Sigmoid colon (tissue), 7 donors: ENCODE measurements at places on chromosomes 5 and 9. TPM values are rescaled to one million over a fixed set of nuclear protein-coding genes. Genes with fewer than 3 reads are reported as not detected.

- no peaks in the 10 kb centered on the region for H3K27me3 ChIP-seq
- H3K4me3 ChIP-seq, result no peak overlapping the region
- H3K4me1 ChIP-seq, result no peaks in the 10 kb centered on the region
- H3K36me3 ChIP-seq, result no peaks in the 10 kb centered on the region
- no peak for DNase-seq
Observed at GRCh38 chr9:28714188-28714587, 1140.9 kb upstream of the C9orf72 start.

DNA sequence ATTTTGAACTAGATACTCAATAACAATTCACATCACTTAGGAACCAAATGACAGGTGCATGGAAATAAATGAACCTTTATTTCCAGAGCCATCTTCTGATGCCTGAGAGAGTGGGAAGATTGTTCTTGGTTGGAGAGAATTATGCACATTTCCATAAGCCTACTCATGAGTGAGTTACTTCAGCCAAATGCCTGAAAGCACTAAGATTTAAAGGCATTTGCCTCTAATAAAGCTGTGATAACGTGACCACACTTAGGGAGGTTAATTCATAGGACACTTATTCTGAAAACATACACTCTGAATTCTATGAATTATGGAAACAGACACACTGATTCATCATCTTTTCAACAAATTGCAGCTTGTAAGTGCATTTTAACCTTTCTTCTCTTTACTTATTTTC lies 40.0 kb downstream of the KCTD16 start:
- H3K27me3 ChIP-seq, result peaks cover 20% of the 10 kb centered on the region
- no peaks in the 10 kb centered on the region for H3K4me1 ChIP-seq
- no peak overlapping the region for H3K4me3 ChIP-seq
- H3K27ac ChIP-seq, result no peak overlapping the region
- H3K36me3 ChIP-seq, result no peaks in the 10 kb centered on the region
- no peak for DNase-seq

DENND1A gene
- 12.8 TPM for total RNA-seq

BNC2 gene
- 195 TPM for total RNA-seq

GRCh38 chr5:178236679-178237078 lies 4.1 kb upstream of the PHYKPL start:
- no peak for DNase-seq
- H3K36me3 ChIP-seq, result no peaks in the 10 kb centered on the region
- peaks cover 6% of the 10 kb centered on the region for H3K4me1 ChIP-seq
- no peak overlapping the region for H3K4me3 ChIP-seq

- peak overlapping the region; percentile 86 for H3K27ac ChIP-seq
- H3K36me3 ChIP-seq, result no peaks in the 10 kb centered on the region
- peak overlapping the region; percentile 76 for H3K4me3 ChIP-seq
Observed at GRCh38 chr5:56817263-56818014, 2.1 kb downstream of the MAP3K1 start.

DNA sequence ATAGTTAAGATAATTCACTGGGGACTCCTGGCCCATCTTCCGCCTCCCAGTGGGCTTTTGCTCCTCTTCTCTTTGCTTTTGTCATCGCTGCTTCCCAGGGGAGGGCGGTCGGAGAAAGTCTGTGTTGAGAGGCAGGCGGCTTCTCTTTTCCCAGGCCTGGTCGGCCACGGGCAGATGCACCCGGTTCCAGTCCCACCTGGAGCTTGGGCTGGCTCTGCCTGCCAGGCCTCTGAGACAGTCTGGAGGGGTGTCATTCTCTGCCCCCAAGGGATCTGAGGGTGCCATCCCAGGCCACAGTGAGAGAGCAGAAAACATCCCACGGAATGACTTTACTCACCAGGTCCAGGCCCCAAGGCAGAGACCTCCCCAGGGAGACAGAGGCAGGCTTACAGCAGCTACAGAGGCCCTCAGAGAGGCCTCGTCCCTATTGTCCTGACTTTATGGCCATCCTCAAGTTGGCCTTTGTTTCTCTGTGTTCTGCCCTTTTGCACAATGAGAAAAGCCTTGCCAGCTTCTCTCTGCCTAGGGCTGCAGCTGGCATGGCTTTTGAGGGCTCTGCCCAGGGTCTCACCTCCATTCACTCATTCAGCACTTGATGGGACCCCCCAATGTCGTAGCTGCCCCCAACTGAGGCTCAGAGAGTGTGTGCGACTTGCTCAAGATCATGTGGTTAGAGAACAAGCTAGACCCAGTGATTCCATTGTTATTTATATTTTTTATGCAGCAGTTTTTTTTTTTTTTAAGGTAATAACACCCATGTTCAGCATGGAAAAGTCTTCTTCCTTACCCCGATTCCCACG lies 44.2 kb upstream of the BOD1 start:
- H3K4me1 ChIP-seq, result no peaks in the 10 kb centered on the region
- H3K4me3 ChIP-seq, result no peak overlapping the region
- no peak for DNase-seq
- H3K36me3 ChIP-seq, result no peaks in the 10 kb centered on the region

DNA sequence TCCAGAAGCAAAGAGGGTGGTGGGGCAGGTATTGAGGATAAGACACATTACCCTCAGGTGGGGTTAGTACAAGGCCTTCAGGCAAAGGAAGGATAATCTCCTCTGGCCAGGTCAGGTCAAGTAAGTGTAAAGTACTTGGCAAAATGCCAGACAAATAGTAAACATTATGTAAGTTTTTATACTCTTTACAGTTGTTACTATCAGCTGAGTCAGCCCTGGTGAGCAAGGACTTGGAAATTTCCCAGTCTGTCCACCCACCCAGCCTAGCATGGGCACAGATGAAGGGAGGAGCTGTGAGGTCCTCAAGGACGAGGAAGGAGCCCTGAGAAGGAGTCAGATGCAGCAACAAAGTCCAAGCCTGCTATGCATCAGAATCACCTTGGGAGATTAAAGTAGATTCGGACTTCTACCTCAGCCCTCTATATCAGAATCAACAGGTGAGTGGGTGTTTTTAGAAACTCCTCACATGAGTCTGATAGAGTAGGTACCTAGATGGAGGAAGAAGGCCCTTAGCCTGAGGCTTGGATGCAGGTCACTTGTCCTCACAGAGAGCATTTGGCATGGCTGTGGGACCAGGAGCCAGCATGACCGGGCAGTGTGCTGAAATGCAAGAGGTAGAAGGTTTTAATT lies 50.2 kb upstream of the BARX1 start:
- DNase-seq, result no peak
- no peaks in the 10 kb centered on the region for H3K36me3 ChIP-seq
- H3K27me3 ChIP-seq, result no peaks in the 10 kb centered on the region
- H3K4me1 ChIP-seq, result no peaks in the 10 kb centered on the region

DNA sequence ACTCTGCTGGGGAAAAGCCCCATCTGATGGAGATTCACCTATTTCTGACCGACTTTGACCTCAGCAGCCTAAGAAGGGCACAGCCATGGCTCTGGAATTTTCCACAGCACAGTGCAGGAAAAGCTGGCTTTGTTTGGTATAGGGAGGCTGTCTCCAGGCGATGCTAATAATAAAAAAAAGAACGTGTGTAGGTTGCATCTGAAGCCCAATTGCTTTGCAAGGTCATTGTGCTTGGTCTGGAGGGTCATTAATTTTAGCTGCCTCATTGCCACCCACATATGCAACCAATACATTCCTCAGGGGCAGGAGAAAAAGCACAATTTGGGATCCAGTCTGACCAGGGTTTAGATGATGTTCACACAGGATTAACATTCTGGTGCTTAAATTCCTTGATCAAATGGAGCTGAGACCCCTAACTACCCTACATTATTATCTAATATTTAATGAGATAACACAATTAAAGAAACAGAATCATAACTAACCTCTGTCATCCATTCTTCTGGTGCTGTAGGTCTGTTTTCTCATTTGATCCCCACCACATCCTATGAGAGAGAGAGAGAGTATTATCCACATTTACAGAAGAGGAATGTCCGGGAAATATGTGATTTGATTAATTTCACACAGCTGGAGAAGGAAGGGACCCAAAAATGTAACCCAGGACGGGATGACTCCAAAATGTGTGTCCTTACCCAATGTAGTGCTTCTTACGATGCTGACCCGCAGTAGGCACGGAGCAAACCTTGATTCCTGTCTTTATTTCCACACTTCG lies 175.9 kb downstream of the RFK start:
- H3K4me1 ChIP-seq, result no peaks in the 10 kb centered on the region
- no peak overlapping the region for H3K27ac ChIP-seq
- H3K27me3 ChIP-seq, result no peaks in the 10 kb centered on the region
- DNase-seq, result no peak

DNA sequence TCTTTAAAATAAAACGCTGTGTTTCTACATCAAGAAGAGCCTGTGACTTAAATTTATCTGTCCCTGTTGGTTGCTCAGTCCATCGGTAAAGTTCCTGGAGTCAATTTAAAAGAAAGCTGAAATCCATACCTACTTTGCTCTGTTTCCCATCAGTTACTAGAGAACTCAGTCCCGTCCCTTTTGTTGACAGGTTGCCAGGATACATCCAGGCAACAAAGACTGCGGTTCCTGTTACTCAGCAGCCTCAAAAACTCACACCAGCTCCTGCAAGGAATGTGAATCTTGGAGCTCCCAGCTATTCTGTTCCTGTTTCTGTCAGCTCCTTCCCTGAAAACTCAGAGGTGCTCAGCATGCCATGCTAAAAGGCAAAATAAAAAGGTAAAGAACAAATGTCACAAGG lies at the start of gene ZNF474:
ZNF474 (plus strand) TSS at position 241 of the 400 bp plus-strand sequence. CDS start 22,445 bp downstream, outside the sequence.
- no peaks in the 10 kb centered on the region for H3K27me3 ChIP-seq
- no peak within 1 kb of the TSS for H3K4me3 ChIP-seq
- H3K27ac ChIP-seq, result no peak within 1 kb of the TSS
- peaks cover 44% of the 10 kb centered on the region for H3K4me1 ChIP-seq

SLC35D2 gene
- 17.8 TPM for total RNA-seq

DNA sequence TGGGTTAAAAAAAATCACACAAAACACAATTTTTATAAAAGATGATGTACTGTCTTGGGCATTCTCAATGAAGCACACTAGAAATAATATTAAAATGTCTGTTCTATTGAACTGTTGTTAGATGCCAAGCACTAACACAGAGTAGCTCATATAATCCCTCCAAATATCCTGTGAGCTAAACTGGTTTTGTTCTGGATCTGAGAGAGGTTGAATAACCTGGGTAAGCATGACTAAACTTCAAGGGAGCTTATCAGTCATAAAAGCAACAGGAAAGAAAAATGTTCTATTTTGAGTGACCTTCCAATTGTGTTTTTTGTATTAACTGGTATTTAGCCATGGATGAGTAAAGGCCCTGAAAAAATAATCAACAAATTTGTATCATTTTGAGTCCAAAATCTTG lies 175.3 kb downstream of the SMC2 start:
- no peak overlapping the region for H3K4me3 ChIP-seq
- no peak for DNase-seq
- no peaks in the 10 kb centered on the region for H3K4me1 ChIP-seq
- H3K27me3 ChIP-seq, result no peaks in the 10 kb centered on the region
- H3K27ac ChIP-seq, result no peak overlapping the region

GRCh38 chr5:154197801-154198491 lies 7.4 kb downstream of the GALNT10 start:
- no peak for DNase-seq
- H3K36me3 ChIP-seq, result peaks cover 7% of the 10 kb centered on the region
- no peak overlapping the region for H3K27ac ChIP-seq
- no peaks in the 10 kb centered on the region for H3K27me3 ChIP-seq
- peaks cover 64% of the 10 kb centered on the region for H3K4me1 ChIP-seq
- no peak overlapping the region for H3K4me3 ChIP-seq

HDHD3 gene
- 34.6 TPM for total RNA-seq

- no peaks in the 10 kb centered on the region for H3K27me3 ChIP-seq
- peaks cover 19% of the 10 kb centered on the region for H3K4me1 ChIP-seq
- H3K27ac ChIP-seq, result peak overlapping the region; percentile 63
- H3K4me3 ChIP-seq, result no peak overlapping the region
- H3K36me3 ChIP-seq, result no peaks in the 10 kb centered on the region
Observed at GRCh38 chr9:91038483-91039124, 237.0 kb downstream of the SYK start.

GRCh38 chr5:39091940-39092580 lies 17.9 kb upstream of the RICTOR start:
- peaks cover 10% of the 10 kb centered on the region for H3K4me1 ChIP-seq
- H3K4me3 ChIP-seq, result no peak overlapping the region
- no peak for DNase-seq

DNA sequence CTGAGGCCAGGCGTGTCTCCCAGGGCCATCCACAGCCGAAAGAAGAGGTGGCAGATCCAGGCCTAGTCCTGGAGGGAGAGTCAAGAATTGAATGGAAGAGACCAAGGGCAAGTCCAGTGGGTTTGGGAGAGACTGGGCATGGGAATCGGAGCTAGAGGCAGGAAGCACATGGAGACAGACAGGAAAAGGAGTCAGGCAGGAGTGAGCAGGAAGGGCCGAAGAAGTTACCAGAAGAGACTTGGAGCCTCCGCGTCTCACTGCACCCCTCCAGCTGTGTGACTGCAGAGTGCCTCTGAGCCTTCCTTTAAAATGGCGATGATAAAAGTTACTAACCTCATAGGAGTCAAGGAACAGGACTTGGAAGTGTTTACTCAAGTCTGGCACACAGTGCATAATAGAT lies 64.4 kb upstream of the ANGPTL2 start:
- no peaks in the 10 kb centered on the region for H3K36me3 ChIP-seq
- no peak for DNase-seq
- peaks cover 45% of the 10 kb centered on the region for H3K4me1 ChIP-seq
- peak overlapping the region; percentile 84 for H3K27ac ChIP-seq
- no peak overlapping the region for H3K4me3 ChIP-seq

GRCh38 chr9:31112491-31112890 lies 1272.0 kb upstream of the ACO1 start:
- no peaks in the 10 kb centered on the region for H3K36me3 ChIP-seq
- H3K4me3 ChIP-seq, result no peak overlapping the region
- no peaks in the 10 kb centered on the region for H3K27me3 ChIP-seq

DNA sequence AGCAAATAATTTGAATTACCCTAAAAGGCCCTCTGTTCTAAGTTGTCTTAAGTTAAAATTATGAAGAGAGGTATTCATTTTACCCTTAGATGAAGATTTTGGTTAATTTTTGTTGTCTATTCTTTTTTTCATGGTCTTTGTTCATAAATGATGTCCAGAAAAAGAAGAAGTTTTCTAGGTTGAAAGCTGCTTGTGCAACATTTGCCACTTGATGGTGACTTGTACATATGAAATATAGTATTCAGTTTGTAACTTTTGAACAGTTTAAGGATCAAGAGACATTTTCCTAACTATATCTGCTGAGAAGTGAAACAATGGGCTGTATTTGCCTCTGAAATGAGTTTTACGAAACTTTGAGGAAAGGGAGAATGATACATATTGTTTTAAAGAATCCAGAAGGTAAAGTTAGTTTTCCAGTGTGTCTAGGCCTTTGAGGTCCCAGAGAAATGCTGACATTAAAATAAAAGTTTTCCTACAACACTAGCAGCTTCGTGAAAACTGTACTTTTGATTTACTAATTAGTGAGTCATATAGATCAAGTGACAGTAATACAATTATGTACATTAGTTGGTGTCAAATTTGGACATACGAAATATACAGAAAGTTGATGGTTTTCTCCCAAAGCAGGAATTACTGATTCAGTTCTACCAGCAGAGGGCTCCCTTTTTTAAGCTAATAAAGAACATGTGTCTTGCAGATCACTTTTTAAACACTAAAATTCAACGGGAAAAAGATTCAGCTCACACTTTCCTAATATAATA lies 70.5 kb downstream of the PIK3R1 start:
- no peak overlapping the region for H3K4me3 ChIP-seq
- H3K36me3 ChIP-seq, result peaks cover 49% of the 10 kb centered on the region
- peak overlapping the region; percentile 85 for H3K27ac ChIP-seq
- no peak for DNase-seq
- H3K27me3 ChIP-seq, result no peaks in the 10 kb centered on the region

LOX gene
- total RNA-seq, result 6.8 TPM
